SJSA1 (cell line): ENCODE measurements at places on chromosomes 1 and 21. TPM values are rescaled to one million over a fixed set of nuclear protein-coding genes. Genes with fewer than 3 reads are reported as not detected.

GRCh38 chr1:44038876-44039657 is 7.8 kb upstream of the SLC6A9 start:
- no peaks in the 10 kb centered on the region for H3K36me3 ChIP-seq
- H3K4me3 ChIP-seq = no peak overlapping the region
- no peaks in the 10 kb centered on the region for H3K27me3 ChIP-seq
- H3K27ac ChIP-seq = no peak overlapping the region
- peaks cover 4% of the 10 kb centered on the region for H3K4me1 ChIP-seq
- DNase-seq = no peak

Gene PTGFR
- 3.6 and 6.3 TPM in 2 replicates for total RNA-seq

Gene EXTL1
- total RNA-seq = 0.08 TPM in 1 of 2 replicates, not detected in the other

Gene KCND3
- total RNA-seq = 0.25 TPM in 1 of 2 replicates, not detected in the other

DNA sequence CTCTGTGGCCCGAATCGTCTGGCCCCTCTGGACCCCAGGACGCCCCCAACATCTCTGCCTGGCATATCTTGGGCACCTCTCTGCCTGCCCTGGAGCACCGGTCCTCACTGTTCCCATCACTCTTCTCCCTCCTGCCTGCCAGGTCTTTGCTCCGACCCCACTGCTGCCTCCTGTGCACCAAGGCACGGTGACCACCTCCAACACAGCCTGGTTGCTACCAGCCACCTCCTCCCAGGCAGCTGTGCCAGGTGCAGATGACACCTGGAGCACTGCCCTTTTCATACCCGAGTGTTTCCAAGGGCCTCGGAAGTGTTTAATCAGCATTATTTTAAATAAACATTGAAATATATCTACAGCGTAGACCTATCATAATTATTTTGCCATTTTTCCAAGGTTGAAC is 31.3 kb downstream of the PKNOX1 start:
- no peaks in the 10 kb centered on the region for H3K27me3 ChIP-seq
- peaks cover 37% of the 10 kb centered on the region for H3K36me3 ChIP-seq
- H3K27ac ChIP-seq = no peak overlapping the region
- DNase-seq = no peak
- H3K4me1 ChIP-seq = peaks cover 3% of the 10 kb centered on the region; the same call in 1 of the 2 replicates
- H3K4me3 ChIP-seq = no peak overlapping the region
